ENCODE measurements at places on chromosomes 1 and 21.

DNA sequence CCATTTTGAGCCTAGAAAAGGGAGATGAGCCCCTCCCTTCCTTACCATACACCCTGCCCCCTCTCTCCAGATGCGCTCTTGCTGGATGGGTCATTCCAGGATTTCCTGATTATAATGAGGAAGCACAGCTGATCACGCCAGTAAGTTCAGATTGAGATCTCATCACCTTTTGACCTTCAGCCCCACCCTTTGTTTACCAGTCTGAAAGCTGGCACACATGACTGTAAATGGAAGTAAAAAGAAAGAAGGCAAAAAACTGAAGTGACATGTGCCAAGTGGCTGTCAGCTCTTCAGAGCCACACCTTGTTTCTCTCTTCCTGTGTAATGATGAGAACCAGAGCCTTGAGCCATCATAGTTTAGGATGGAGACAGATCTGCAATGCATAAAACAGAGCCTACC is 27.9 kb downstream of the S1PR1 start:
- no peak for DNase-seq

DNA sequence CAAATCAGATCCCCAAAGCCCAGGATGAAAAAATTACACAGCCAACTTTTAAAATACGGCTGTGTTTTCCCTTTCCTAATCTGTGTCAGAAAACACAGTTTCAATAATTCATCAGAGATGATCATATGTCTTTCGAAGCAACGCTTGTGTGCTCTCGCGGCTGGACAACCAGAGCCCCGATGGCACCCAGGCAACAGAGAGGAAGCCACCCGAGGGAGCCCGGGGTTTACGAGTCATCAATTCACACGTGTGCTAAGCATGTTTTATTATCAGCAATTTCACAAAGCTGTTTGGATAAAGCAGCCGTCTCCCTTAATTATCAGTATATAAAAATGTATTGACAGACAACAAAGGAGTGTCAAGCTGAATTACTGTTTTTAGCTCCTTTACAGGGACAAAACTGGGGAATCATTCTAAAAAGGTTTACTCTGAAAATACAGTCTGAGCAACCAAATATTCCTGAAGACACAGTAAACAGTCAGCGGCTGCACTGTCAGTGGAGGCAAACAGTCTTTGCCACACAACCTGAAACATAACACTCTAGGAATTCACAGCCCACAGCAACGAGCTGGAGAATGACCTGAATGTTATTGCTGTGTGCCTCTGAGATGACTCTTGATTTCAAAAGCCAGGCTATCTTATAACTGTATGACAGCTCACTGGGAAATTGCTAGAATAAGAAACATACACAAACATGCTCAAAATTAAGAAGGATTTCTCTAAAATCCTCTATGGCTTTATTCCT is 201.0 kb downstream of the SIPA1L2 start:
- no peak for DNase-seq

- DNase-seq = no peak
Observed at GRCh38 chr1:67853704-67854103, 20.4 kb upstream of the GNG12 start.

- no peak for DNase-seq
Observed at GRCh38 chr1:9035226-9035625, 9.0 kb upstream of the SLC2A7 start.

DNA sequence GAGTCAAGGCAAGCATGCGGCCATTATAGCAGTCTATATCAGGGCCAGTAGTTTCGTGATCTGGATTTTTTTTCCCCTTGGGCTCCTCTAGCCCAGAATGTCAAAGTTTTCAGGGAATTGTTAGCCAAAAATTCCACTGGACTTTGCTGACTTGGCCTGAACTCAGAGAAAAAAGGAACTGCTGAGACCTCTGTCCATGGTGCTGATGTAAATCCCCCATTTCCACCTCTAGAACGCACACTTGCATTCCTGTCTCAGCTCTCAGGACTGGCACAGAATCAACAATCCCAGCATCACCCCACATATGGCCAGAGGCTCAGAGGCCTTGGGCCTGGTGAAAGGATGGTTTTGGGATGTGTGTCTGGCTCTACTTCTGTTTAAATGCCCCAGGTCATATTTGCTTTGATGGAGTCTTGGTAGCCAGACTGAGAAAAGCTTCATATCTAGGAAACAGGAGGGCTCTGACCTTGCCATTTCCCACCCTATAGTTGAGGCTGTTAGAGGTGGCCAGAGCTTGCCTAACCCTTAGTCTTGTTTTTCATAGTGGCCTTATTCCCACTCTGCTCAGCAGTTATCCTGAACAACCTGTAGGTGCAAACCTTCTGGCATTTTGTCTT is 16.9 kb upstream of the EFCAB14 start:
- no peak for DNase-seq

DNA sequence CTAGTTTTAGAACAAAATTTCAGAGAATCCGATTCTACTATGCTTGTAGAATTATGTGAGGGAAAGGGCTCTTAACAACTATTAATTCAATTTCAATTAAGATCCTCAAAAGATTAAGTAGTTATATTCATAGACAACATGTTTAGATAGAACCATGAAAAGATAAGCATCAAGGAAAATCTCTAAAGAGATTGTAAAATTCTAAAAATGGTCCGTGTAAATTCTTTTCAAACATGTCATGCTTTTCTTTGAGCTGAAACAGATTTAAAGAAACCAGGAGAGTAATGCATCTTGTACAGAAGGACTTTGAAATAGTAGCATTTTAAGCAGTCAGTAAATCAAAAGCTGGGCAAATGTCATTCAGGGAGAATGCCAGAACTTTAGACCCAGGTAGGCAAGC is 1080.6 kb upstream of the B3GALT2 start:
- DNase-seq = no peak

GRCh38 chr1:182485861-182486260 is 35.9 kb downstream of the RGSL1 start:
- no peak for DNase-seq

GRCh38 chr1:116546354-116546977 is 24.4 kb downstream of the CD58 start:
- no peak for DNase-seq
